ENCODE measurements at places on chromosomes 13 and 19.

DNA sequence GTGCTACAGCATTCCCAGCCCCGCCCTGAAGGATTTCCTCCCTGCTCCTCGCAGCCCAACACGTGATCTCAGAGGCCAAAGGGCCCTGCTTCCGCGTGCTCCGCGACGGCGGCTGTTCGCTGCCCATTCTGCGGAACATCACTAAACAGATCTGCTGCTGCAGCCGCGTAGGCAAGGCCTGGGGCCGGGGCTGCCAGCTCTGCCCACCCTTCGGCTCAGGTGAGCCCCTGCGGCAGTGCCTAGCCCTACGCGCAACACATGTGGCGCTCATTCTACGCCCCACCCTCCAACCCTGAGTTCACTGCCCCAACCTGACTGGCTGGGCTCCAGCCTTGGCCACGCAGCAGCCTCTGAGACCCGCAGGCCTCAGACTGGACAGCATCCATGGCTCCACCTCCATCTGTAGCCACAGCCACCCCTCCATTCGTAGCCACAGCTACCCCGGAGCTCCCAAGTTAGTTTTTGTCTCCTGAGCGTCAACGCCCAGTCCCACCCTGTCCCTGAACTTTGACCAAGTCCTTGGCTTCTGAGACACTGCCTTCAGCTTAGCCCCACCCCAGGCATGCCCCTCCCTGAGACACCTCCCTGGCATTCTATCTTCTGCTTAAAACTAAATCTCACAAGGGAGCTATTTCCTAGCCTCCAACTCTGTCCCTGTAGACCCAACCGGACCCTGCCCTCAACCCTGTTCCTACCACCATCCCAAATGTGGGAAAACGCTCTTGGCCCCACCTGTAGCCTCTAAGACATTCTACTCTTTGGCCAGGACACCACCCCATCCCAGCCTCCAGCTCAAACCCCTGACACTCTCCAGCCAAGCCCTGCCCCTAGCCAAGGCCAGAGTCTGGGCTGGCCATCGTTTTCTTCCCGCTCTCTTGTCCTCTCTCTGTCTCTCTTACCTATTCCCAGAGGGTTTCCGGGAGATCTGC, 6.4 kb downstream of the LTBP4 start:
- no peak for DNase-seq

GRCh38 chr13:23743278-23744076, 145.7 kb downstream of the MIPEP start:
- no peak for DNase-seq

- no peak for DNase-seq
These were observed 9.0 kb downstream of the OR7A5 start for GRCh38 chr19:14826006-14826405.

- DNase-seq, result no peak
These were observed 109.8 kb downstream of the KL start for GRCh38 chr13:33125821-33126570.

- DNase-seq, result no peak
These were observed 3.0 kb upstream of the PGLYRP1 start for GRCh38 chr19:46025835-46026234.

GRCh38 chr19:46732966-46733689, 12.7 kb upstream of the FKRP start:
- no peak for DNase-seq

DNA sequence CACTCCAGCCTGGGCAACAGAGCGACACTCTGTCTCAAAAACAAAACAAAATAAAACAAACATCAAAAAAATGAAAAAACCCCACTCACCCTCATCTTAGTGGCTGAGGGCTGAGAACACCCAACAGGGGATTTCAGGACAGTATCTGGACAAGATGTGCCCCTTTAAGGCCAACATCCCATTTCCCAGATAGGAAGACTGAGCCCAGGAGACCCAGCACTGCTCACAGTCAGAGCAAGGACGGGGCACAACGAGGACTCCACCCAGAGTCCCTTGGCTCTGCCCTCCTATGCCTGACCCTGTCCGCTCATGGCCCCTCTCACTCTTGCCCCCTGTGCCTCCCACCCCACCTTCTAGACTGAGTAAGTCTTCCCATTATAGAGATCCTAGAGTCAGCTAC, 52.9 kb upstream of the CYP4F8 start:
- DNase-seq, result no peak

- no peak for DNase-seq
These were observed 391.0 kb downstream of the LMO7 start for GRCh38 chr13:76027131-76027530.

GRCh38 chr19:33266974-33267484, 35.3 kb downstream of the CEBPA start:
- DNase-seq, result no peak

DNA sequence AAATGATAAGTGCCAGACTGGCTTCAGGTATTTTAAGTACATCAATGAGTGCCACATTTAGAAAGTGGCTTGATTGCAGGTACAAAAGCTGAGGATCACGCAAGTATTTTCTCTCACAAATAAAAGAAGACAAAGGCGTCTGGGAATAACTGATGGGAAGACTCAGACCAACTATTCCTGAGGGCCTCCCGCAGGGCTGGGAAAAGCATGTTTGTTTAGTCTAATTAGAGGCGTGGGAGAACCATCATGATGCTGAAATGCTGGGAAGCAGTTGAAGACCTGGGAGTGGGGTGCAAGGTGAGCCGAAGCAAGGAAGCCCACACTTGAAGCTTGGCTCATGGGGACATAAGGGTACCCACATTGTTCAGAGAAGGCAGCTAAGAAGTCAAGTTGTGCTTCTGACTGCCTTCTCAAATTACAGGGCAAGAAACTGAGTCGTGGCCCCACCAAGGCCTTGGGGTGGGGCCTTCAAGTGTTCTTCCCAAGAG, 536.0 kb downstream of the MYO16 start:
- DNase-seq, result no peak

DNA sequence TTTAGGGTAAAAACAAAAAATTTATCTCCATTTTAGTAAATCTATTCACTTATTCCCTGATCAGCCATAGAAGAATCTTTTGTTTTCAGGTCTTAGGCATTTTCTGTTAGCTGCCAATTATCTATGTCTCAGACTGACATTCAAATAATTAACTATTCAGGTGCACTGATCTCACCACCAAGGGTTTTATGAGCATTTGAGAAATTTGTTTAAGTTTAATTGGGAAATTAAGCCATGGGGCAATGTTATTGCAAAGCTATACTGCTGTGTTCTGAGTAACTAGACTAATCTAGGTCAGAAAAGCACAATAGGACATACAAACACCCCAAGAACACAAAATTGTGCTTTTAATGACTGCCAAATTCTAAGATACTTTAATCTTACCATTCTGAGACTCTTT, 210.7 kb upstream of the EDNRB start:
- DNase-seq, result no peak

- no peak for DNase-seq
These were observed 439.1 kb upstream of the ZNF507 start for GRCh38 chr19:31906111-31906871.

- DNase-seq, result no peak
These were observed 12.9 kb downstream of the RANBP3 start for GRCh38 chr19:5964816-5965565.

DNA sequence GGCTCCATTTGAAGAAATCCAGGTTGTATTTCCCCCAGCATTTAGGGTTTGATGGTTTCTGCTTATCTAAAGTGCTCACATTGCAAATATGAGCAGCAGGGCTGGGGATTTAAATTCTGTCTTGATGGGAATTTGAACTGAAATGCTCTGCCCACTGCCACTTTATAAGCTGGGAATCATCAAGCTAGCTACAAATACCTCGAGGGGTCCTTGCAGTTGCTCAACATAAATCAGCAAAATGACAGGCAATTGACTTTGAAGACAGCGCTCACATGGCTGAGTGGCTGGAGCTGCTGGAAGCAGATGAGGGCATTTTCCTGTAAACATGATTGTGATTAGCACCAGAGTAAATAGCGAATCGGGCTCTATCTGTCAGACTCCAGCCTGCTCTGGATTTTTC, 39.4 kb upstream of the MEDAG start:
- DNase-seq, result no peak

- no peak for DNase-seq
These were observed 156.9 kb downstream of the ENOX1 start for GRCh38 chr13:43629691-43630480.

DNA sequence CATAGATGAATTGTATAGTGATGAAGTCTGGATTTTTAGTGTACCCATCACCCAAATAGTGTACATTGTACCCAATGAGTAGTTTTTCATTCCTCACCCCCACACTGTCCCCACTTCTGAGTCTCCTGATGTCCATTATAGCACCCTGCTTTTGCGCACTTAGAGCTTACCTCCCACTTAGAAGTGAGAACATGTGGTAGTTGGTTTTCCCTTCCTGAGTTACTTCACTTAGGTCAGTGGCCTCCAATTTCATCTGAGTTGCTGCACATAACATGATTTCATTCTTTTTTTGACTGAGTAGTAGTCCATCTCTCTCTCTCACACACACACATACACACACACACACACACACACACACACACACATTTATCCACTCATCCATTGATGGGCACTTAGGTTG, 43.2 kb upstream of the ALOX5AP start:
- DNase-seq, result no peak

DNA sequence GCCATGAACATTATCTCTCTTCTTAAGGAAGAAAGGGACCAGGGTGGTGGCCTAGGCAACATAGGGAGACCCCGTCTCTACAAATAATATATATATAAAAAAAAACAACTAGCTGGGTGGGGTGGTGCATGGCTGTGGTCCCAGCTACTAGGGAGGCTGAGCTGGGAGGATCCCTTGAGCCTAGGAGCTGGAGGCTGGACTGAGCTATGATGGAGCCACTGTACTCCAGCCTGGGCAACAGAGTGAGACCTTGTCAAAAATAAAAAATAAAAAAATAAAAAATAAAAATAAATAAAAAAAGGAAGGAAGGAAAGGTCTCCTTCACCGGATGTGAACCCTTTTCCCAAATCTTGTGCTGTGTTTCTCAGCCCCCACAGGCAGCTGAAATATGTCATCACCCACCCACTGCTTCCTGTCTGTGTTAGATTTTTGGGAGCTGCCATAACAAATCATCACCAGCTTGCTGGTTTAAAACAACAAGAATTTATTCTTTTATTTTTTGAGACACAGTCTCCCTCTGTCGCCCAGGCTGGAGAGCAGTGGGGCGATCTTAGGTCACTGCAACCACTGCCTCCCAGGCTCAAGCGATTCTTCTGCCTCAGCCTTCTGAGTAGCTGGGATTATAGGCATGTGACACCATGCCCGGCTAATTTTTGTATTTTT, 9.5 kb upstream of the TSPAN16 start:
- no peak for DNase-seq

- no peak for DNase-seq
These were observed 231.2 kb downstream of the NHLRC3 start for GRCh38 chr13:39269411-39269810.

GRCh38 chr19:56341948-56342347, 27.3 kb upstream of the ZSCAN5A start:
- no peak for DNase-seq

DNA sequence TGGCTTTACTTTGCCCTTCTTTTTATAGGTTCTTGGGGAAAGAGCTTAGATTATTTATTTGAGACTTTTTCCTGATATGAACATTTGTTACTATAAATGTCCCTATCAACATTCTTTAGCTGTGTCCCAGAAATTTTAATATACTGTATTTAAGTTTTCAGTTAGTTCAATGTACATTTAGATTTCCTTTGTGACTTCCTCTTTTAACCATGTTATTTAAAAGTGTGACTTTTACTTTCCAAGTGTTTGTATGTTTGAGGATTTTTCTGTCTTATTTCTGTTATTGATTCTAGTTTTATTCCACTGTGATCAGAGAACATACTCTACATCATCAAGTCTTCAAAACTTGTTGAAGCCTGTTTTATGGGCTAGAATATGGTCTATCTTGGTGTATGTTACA, 72.7 kb upstream of the SPRY2 start:
- DNase-seq, result no peak

DNA sequence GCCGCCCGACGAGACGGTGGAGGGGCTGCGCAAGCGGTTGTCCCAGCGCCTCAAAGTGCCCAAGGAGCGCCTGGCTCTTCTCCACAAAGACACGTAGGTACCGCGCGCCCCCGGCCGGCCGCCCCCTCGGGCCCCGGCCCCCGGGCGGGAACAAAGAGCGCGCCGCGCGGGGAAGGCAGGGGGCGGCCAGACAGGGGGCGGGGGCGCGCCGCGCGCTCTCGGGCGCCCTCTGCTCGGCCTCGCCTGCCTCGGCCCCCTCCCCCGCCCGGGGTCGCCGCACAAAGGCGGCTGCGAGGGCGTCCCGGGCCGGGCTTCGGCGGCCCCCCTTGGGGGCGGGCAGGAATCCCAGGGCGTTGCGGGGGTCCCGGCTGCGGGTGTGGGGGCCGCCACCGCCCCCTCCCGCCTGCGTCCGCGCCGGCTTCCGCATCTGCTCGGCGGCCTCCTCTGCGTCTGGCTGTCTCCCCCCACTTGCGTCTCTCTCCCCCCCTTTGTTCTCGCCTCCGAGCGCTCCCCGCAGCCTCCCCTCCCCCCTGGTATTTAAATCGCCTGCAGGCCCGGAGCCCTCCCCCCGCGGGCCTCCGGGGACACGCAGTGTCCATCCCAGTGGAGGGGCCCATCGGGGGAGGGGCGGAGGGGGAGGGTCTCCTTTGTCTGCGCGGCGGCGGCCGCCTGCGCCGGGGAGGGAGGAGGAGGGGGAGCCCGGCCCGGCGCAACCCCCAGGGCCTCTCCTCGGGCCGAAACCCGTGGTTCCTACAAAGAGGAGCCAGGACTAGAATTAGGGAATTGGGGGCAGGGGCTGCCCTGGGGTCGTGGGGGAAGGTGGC, 2.3 kb downstream of the MIDN start:
- no peak for DNase-seq

DNA sequence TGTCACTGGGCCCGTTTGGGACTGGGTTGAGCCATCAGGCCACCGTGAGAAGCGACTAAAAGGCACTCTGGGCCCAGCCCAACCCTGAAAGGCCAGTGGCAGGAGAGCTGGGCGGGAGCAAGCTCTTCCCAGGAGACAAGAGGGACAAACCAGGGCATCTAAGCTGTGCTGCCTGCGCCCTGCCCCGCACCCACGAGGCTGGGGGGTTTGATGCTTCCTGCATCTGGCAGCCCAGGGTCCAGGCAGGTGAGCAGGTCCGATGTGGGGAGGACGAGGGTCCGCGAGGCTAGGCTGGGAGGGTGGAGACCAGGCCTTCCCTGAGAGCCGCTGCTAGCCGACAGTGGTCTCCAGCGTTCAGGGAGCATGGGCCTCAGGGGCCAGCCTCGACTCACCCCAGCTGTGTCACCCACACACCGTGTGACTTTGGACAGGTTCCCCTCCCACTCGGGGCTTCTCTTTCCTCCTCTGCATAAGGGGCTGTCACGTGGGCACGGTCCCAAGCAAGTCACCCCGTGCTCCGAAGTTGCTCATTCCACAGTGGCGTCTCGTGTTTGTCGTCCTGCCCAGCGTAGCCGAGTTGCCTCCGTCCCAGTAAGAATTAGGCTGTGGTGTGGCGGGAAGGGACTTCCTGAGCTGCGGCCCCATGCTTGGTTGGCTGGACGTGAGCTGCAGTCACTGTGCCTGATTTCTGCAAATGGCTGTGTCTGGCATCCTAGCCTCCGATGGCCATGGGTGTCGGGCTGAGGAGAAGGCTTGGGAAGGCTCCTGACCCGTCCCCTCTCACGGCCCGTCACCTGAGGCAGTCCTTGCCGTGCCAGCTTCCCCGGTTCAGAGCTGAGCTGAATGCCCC, 15.8 kb downstream of the PLIN4 start:
- DNase-seq, result no peak

Data from activated CD4-positive, alpha-beta T cell treated with anti-CD3 and anti-CD28 coated beads, Interleukin-2, amount 50 U/mL, for 24 hours (primary cell).